ENCODE measurements at places on chromosomes 2 and 18. TPM values are rescaled to one million over a fixed set of nuclear protein-coding genes. Genes with fewer than 3 reads are reported as not detected.

EIF2B4 gene
- 38.2 TPM for total RNA-seq

CFC1 gene
- total RNA-seq: 0.66 TPM

LRRTM1 gene
- total RNA-seq: not detected

RAB17 gene
- 2.0 TPM for total RNA-seq

TEKT4 gene
- 0.45 TPM for total RNA-seq

SRD5A2 gene
- not detected for total RNA-seq

HMSD gene
- total RNA-seq: not detected

FAM110C gene
- 3.9 TPM for total RNA-seq

TSN gene
- 41.4 TPM for total RNA-seq

DPYSL5 gene
- total RNA-seq: not detected

CD207 gene
- 0.20 TPM for total RNA-seq

MAP3K19 gene
- total RNA-seq: not detected

CRYGA gene
- total RNA-seq: not detected

WDR43 gene
- 35.9 TPM for total RNA-seq

SCN1A gene
- total RNA-seq: 0.25 TPM

IL36A gene
- total RNA-seq: not detected

NPAS2 gene
- 48.9 TPM for total RNA-seq

LAMA3 gene
- total RNA-seq: 1.8 TPM

DSG3 gene
- total RNA-seq: not detected

SIX3 gene
- total RNA-seq: not detected

CYP27A1 gene
- 7.9 TPM for total RNA-seq

OSBPL6 gene
- 5.0 TPM for total RNA-seq

RBM43 gene
- total RNA-seq: 3.8 TPM

IL36RN gene
- total RNA-seq: not detected

RTP5 gene
- total RNA-seq: not detected

RND3 gene
- total RNA-seq: 32.1 TPM
